ENCODE measurements at places on chromosomes 2 and 18.
A peak's percentile ranks its signal among the peaks of the same experiment; 100 is the strongest.

- DNase-seq = no peak
These were observed 172.7 kb downstream of the HRH4 start for GRCh38 chr18:24633121-24633520.

DNA sequence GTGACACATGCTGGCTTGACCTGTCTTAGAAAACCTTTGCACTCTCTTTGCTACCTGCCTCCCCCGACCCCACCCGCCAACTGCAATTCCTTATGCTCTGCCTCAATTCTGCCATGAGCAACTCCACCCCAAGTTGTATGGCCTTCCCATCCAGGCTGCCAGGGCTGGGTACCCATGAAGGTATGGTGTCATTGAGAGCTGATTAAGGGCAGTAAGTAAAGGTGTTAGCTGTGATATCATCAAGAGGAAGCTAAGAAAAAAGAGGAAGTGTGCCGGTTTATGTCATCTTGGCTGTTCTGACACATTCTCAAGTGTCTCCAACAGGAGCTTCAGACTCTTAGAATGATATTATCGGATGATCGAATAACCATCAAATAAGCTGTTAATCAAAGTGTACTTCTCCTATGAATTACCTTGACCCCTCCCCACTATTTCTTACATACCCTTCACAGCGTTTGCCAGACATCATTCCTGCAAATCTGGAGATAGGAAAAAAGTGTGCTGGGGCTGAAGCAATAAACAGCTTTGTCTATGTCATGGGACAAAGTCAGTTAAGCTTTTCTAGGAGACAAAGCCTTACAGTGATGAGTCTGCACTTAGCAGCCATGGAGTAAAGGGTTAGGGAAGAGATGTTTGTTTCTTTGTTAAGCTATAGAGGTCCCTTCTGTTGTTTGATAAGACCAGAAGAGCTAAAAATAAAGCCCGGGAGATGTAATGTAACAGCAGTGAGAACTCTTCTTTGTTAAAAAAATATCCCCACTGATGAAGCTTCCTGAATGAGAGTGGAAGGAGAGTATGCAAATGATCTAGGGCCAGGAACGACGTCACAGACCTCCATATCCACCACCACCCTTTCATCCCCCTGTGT is 40.4 kb upstream of the SMAD2 start:
- DNase-seq = no peak

DNA sequence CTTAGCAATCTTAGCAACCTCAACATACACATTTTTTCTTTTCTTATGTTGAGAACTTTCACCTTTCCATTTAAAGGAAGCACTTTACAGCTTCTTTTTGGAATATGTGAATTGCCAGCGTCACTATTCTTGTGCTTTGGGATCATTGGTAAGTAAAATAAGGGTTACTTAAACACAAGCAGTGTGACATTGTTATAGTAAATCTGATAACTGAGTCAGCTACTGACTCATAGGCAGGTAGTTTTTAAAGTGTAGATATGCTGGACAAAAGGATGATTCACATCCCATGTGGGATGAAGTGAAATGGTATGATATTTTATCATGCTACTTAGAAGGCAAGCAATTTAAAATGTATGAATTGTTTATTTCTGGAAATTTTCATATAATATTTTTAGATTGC is 637.2 kb downstream of the DCDC2C start:
- no peak for DNase-seq

- no peak for DNase-seq
These were observed 30.3 kb downstream of the AKAIN1 start for GRCh38 chr18:5166606-5167280.

DNA sequence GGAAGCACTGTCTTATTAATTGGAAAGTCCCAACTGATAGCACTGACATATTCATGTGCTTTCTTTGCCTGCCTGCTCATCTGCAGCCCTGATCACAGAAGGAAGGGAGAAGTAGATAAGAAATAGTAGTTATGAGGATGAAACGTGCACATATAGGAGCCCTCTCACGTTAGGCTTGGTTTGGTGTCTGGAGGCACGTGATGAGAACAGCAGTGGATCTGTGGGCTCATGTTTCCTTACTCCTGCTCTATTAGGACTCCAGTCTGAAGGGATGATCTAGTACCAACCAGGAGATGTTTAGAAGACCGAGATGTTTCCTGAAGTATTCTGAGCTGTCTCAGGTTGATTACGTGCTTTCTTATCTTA is 84.9 kb downstream of the MAP4K4 start:
- no peak for DNase-seq

DNA sequence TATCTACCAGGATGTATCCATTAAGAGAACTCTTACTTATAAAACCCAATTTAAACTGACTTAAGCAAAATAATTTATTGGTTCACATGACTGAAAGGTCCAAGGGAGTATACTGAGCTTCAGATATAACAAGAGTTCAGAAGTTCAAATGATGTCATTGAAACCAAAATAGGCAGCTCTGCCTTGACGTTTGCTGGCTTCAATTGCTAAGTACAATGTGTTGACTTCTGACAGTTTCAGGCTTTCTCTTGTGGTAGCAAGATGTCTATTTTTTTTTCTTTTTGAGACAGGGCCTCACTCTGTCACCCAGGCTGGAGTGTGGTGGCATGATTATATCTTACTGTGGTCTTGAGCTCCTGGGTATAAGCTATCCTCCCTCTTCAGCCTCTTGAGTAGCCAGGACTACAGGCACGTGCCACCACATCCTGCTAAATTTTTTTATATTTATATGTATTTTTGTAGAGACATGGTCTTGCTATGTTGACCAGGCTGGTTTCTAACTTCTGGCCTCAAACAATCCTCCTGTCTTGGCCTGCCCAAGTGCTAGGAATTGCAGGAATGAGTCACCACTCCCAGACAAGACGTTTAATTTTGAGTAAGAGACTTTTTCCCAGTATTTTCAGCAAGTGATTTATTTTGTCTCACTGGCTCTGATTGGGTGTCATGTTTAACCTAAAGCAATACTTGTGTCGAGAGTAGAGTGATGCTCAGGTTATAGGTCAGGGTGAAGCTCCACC is 184.8 kb downstream of the NR4A2 start:
- DNase-seq = no peak

DNA sequence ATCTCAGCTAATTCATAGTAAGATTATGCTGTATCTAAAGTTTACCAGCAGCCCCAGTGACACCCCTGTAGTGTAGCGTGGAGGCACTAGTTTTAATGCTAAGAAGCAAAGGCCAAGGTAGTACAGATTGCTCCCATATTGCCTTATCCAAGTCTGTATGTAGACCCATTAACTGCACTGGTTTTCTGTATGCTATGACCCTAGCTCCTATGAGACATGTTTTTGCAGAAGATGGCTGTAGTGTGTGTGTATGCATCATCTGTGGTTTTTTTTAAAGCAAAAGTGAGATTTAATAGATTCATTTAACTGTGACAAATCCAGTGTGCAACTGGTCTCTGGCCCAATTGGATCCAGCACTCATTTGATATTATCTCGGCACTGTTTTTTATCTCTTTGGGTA is 86.5 kb downstream of the HAUS1 start:
- no peak for DNase-seq

GRCh38 chr18:70425236-70425635 is 136.4 kb downstream of the SOCS6 start:
- no peak for DNase-seq

GRCh38 chr2:19759880-19760279 is 141.9 kb downstream of the TTC32 start:
- DNase-seq = no peak

DNA sequence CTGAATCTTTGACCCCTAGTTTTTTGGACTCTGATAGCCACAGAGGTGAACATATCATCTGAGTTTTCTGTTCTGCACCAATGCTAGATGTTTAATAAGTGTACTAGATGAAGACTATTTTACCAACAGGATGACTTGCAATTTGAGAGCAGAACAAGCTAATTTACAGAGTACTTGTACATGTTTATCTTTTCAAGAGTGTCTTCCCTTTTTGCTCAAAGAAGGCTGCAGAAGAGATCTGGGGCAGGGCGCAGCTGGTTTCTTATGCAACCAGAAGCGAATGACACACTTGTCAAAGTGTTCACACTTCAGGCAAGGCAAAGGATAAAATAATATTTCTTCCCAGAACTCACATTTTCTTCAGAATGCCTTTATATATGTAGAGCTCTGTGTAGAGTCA is 86.0 kb downstream of the VWA3B start:
- no peak for DNase-seq

GRCh38 chr2:12262681-12263436 is 453.9 kb upstream of the TRIB2 start:
- peak; percentile 3 for DNase-seq

- DNase-seq = no peak
These were observed 15.4 kb downstream of the DSG2 start for GRCh38 chr18:31513189-31513935.

GRCh38 chr18:44708451-44709083 is 27.9 kb downstream of the SETBP1 start:
- DNase-seq = no peak

GRCh38 chr2:200065477-200065876 is 110.1 kb downstream of the MAIP1 start:
- no peak for DNase-seq

Data from NCI-H1092 treated with DMSO at 0.1 percent for 48 hours (cell line).